ENCODE measurements at places on chromosomes 2 and 18.

- peak; percentile 36 for DNase-seq
Measured at GRCh38 chr18:318791-319291, 51.0 kb upstream of the THOC1 start.

DNA sequence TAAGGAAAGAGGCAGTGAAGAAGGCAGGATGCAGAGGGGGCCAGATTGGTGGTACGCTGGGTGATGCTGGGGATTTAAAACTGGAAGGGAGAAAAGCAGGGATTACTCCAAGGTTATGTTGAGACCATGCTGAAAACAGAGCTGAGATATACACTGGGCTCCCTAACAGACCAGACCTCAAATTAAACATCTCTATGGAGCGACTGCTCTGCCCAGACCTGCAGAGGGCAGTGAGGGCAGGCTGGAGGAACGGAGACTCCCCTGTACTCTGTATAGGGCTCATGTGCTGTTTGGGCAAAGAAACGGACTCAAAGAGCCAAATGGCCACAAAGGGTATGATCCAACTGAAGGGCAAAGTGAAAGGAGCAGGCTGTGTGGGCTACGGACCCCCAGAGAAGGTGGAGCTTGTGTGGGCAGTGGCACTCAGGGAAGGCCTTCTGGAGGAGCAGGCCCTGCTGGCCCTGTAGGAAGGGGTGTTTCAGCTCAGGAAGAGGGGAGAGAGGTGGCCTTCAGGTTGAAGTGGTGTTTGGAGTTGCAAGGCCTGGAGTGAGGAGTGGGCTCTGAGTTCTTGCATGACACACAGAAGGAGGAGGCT, 4.8 kb upstream of the CELF4 start:
- DNase-seq: no peak

DNA sequence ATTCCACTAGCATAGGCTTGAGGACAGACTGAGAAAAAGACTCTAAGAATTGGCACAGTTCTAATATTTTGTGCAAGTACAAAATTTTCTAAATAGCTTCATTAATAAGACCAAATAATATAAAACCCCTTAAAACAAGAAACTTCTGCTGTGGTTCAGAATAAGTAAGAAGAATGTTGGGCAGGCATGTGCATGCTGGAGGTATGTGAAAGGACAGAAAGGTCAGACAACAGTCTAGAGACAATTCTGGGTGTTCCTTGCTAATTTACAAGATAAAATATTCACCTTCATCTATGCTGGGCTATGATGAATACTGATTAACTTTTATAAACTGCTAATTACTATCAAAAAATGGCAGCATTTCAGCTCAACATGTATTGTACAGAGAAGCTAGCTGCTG, 14.9 kb downstream of the CEBPZOS start:
- no peak for DNase-seq

- no peak for DNase-seq
Measured at GRCh38 chr2:3491716-3492474, 27.4 kb downstream of the ADI1 start.

- no peak for DNase-seq
Measured at GRCh38 chr2:10305254-10305635, 2.5 kb downstream of the HPCAL1 start.

DNA sequence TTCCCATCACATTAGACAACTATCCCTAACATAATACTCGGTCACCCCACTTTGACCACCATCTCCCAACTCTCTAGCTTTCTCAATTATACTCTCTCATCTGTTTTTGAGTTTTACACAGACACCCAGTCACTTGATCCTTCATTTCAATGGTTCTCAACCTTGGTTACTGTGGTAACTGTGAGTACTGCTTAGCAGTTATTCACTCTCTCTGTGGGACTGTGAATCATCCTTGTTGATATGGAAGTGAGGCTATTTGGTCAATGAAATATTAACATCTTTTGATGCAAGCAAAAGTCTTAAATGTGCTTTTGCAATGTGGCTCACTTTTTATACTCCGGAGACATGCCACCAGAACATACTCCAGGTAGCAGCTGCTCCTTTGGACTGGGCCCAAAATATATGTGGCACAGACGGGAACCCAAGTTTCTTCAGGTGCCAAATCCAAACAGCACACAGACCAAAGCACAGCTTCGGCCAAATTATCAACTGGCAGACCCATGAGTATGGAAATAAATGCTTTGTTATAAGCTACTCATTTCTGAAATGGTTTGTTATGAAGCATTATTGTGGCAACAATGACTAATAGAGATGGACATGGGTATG, 75.0 kb upstream of the SLC25A52 start:
- no peak for DNase-seq

- no peak for DNase-seq
Measured at GRCh38 chr2:168185583-168186274, 61.7 kb downstream of the STK39 start.

- DNase-seq: no peak
Measured at GRCh38 chr2:15860760-15861159, 79.6 kb upstream of the MYCN start.

DNA sequence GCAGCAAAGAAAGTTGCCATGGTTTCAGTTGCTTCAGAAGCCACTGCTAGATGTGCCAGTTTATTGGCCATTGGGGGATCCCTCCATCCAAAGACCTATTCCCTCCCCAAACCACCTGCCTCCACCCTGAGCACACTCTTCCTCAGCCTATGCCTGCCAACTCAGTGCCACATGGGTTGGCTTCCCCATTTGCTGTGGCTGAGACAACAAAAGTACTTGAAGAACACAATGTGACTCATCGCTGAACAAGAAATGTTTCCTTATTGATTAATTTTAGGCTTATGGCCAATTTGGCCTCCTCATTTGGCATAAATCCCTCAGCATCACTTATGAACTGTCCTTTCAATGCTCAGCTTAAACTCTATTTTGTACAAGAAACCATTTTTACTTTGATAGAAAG, 215.9 kb downstream of the TMEM247 start:
- no peak for DNase-seq

DNA sequence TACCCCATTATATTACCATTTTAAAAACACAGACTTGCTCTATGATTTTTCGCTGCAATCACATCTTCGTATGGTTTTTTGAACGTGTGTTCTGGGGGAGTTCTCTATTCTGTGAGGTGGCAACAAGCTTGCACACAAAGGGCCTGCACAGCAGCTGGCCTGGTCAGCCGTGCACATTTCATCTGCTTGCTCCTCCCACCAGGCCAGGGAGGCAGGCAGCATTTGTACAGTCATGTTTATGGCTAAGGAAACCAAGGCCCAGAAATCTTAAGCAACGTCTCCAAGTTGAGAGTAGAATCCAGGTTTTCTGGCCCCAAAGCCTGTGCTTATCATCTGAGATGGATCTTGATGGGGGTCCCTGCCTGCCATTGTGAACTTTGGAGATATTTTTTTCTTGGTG, 106.4 kb upstream of the SMIM21 start:
- DNase-seq: no peak

DNA sequence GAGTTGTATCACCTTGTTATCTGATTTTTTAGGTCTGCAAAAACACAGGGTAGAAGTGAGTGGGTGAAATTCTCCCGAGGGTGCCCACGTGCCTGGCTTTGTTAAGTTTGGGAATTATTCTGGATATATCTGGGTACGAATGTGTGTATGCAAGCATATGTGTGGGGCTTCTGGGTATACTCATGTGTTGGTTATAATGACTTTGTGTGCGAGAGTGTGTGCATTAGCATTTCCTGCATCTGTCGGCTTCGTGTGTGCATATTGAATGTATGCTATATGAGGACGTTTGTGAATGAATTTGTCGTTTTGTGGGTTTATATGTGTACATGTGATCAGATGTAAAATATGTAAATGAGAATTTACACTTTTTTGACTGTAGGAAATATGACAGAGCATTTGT, 13.8 kb upstream of the DNAJC27 start:
- no peak for DNase-seq

DNA sequence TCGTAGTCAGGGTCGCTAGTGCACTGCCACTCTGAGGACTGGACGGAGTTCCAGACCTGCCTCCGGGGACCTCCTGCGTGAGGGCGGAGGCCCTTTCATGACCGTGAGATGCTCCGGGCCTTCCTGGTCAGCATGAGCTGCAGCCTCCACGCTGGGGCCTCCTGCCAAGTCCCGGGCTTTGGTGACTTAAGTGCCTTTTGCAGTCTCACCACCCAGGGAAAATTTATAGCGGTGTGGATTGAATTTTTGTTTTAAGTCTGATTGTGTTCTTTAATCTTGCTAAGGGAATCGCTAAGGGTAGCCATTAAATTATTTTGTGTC, 33.6 kb downstream of the CHRNA1 start:
- DNase-seq: no peak

GRCh38 chr2:22444281-22444680, 940.7 kb upstream of the KLHL29 start:
- no peak for DNase-seq

DNA sequence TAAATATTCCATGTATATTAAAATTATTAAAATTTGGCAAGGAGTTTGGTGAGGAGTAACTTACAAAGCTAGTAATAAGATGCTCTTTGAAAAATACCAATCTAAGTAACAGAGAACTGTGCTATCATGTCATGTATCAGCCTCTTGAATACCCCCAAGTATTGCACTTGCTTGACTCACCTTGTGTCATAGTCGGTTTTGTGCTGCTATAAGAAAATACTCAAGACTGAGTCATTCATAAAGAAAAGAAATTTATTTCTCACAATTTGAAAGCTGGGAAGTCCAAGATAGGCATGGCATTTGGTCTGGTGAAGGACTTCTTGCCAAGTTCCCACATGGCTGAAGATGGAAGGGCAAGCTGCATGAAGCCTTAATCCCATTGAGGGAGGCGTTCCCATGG, 179.2 kb downstream of the MEMO1 start:
- no peak for DNase-seq

DNA sequence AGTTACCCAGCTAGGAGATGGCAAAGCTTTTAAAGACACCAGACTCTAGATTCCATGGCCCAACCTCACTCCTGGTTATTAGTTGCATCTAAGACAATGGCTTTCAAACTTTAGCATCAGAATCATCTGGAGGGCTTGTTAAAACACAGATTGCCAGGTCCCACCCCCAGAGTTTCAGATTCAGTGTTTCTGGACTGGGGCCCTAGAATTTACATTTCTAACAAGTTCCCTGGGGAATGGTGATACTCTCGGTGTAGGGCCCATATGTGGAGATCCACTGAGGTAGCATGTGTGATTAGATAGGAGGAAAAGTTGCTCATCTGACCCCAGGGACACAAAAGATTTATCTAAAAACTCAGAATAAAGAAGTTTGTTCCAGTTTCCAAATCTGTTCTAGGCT, 14.5 kb upstream of the TTR start:
- no peak for DNase-seq

- no peak for DNase-seq
Measured at GRCh38 chr18:48987821-48988220, 37.1 kb upstream of the SMAD7 start.

DNA sequence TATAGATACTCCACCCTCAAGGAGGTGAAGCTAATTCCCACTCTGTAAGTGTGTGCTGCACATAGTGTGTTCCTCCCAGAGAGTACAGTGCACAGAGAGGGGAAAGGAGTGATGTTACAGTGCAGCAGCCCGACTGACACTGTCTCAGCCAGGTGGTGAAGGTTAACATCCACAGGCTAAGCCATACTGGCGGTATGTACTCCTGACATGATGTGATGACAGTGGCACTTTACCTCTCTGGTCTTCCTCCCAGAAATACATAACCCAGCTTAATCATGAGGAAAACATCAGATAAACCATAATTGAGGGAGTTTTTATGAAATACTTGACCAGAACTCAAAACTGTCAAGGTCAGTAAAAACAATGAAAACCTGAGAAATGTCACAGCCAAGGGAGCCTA, 107.1 kb downstream of the RAB3GAP1 start:
- DNase-seq: no peak

DNA sequence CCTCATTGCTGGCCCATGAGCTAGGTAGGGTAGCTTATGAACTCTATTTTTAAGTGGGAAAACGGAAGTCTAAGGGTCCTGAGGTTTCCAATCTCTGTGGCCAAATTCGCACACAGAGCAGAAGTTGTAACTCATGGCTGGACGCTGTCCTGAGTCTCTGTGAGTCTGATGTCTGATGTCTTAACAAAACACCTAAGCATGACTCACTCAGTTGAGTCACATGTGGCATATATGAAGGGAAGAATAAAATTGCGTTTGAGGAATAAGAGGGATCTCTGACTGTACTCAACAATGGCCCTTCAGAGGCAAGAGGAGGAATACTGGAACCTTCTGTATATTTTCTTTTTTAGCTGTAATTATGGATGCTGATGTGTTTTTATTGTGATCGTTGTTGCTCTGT, 569.7 kb downstream of the RIT2 start:
- DNase-seq: peak; percentile 47

GRCh38 chr18:51588616-51589015, 391.1 kb upstream of the MEX3C start:
- DNase-seq: no peak

- DNase-seq: peak; percentile 12
Measured at GRCh38 chr2:39107156-39107555, 13.7 kb downstream of the SOS1 start.

DNA sequence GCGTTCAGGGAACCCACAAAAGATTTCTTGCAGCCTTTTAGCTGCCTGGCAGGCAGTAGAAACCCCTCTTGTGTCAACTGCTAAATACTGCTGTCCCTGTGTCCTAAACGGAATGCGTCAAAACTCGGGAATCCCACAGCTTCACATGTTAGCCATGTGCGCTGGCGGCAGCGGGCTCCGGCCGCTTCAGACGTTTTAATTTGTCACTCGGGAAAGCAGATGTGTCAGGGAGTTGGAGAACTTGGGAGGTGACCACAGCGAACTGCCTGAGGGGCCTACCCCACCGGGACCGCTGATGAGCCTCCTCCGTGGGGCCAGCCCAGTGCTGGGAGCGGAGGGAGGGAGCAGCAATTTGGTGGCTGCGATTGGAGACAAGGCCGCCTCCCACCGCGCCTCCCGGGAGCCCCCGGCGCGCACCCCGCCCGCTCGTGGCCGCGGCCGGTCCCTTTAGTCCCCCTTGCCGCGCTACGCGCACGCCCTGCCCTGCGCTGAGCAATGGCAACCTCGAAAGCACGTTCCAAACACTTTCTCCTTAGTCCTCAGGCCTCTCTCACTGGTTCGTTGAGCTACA, 146.1 kb upstream of the SATB2 start:
- DNase-seq: peak; percentile 57

GRCh38 chr2:31078011-31078410, 60.2 kb downstream of the GALNT14 start:
- no peak for DNase-seq

DNA sequence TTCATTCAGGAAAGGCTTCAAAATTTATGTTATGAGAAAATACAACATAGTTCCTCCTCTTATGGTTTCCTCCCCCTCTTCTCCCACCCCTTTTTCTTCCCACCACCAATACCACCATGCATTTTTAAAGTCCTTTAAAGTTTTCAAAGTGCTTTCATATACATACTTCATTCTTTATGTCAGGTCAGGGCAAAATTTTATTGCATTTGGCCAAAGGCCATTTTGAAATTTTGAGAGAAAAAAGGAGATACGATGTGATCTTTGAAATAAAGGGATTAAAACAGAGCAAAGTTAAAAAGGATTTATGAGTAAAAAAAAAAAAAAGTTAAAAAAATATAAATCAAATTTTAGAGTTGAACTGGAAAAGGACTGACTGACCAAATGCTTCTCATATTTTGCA, 792.5 kb upstream of the FANCL start:
- no peak for DNase-seq

Measured in fibroblast of skin of scalp (primary cell).